ENCODE measurements at places on chromosomes 4 and X.

- peak; percentile 27 for DNase-seq
Measured at GRCh38 chr4:153521999-153522801, 56.0 kb downstream of the TMEM131L start.

DNA sequence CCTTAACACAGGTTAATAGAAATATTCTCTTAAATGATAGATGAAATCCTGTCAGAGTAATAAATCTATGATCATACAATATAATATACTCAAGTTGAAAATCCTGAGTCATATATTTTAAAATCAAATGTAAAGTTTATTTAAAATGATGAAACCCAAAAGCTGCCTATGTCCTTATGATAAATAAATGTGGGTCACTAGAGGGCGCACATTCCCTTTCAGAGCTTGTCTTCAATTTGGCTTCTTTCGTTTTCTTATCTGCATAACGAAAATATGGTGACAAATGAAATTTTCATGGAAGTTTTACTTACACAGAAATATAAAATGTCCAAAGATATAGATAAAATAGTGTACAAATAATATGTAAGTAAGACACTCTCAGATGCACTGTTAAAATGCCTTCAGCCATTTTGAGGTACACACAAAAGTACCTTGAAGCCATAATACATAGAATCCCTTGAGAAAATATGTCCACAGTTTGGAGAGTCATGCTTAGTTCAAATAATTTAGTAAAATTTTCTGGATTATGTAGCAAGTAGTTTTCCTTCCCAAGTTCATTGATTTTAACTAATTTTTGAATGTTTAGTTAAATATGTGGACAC is 680.4 kb downstream of the DMD start:
- no peak for DNase-seq

GRCh38 chr4:141388481-141388880 is 167.8 kb downstream of the ZNF330 start:
- DNase-seq: no peak

GRCh38 chr4:76141241-76141640 is 7.0 kb downstream of the NUP54 start:
- DNase-seq: no peak

- DNase-seq: no peak
Measured at GRCh38 chrX:123339221-123339905, 155.3 kb downstream of the GRIA3 start.

DNA sequence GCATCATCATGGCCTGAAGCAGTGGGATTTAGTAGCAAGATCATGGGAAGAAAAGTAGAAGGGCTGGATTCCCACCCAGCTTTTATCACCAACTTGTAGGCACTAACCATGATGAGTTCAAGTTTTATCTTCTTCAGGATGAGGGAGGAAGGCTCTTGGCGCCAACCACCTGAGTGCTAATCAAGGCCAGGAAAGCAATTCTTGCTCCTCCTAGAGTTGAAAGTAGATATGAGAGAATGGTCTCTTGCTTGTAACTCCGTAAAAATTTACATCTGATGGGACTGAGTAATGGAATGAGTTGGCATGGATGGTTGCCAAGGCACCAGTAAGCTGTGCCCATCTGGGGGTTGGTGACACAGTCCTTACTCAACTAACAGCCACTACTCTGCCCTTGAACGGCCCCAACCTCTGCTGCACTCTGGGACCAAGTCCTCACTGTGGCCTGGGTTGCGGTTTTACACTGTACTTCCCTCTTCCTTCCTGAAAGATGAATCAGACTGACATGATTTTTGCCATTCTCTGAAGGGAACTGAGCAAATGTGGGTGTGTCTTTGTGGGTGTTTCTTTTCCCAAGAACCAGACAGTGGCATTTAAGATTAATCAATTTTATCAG is 39.4 kb upstream of the NDP start:
- peak; percentile 3 for DNase-seq

DNA sequence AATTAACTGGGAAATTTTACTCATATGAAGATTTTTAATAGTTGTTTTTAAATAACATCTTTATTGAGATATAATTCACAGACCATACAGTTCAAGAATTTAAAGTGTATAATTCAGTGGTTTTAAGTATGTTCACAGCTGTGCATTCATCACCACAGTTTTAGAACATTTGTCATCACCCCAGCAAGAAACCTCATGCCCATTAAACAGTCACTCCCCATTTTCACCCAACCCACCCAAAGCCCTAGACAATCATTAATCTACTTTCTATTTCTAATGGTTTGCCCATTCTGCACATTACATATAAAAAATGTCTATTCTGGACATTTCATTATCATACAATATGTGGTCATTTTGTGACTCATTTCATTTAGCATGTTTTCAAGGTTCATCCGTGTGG is 2.8 kb downstream of the UPRT start:
- DNase-seq: no peak

GRCh38 chr4:74623041-74623440 is 171.3 kb downstream of the BTC start:
- DNase-seq: no peak

GRCh38 chrX:122303761-122304160 is 880.3 kb upstream of the GRIA3 start:
- no peak for DNase-seq

DNA sequence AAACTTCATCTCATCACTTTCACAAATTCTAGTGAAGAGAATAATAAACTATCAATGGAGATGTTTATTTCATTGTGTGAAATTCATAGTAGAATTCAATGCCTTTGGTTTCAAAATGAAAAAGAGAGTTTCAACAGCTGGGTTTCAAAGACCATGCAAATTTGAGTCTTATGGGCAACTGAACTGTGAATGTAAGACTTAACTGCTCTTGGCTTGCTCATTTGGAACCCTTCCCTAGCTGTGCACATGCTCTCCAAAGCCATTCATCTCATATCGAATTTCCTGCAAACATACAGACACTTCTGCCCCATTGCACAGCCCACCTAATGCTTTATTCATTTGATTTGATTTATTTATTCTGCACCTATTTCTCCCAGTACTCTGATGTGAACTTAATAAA is 154.5 kb downstream of the GRXCR1 start:
- DNase-seq: no peak

DNA sequence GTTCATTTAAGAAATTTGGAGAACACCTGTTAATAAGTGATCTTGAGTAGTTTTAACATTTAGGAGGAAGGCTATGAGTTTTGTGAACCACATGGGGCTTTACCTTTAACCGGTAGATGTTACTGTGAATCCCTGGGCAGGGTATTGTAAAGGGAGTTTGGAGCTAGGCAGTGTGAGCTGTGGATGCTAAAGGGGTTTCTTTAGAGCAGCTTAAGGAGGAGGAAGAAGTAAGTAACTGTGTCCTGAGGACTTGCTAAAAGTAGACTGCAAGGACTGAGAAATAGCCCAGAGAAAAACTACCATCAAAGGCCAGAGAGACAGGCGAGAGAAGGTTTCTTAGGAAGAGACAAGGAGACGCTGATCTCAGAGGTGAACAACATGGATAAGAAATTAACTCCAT is 5.6 kb downstream of the RHOH start:
- DNase-seq: no peak

- no peak for DNase-seq
Measured at GRCh38 chr4:19241895-19242294, 1009.8 kb upstream of the SLIT2 start.

DNA sequence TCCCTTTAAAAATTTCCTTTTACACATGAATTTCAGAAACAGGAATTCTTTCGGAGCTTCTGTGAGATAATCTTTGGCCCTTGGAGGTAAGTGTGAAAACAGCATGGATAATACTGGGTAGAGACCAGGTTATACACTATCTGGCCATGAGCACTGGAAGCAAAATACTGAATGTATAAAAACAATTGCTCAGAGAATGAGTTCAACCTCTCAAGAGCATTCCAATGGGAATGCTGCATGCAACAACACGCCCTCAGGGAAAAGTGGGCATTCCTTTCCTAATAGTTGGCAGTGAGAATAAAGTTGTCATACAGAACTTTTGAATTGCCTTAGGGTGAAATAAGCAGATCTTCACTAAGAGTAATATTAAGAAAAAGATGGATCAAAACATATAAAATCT is 574.8 kb upstream of the DIPK2B start:
- DNase-seq: no peak

- no peak for DNase-seq
Measured at GRCh38 chr4:93578942-93579341, 249.6 kb upstream of the ATOH1 start.

DNA sequence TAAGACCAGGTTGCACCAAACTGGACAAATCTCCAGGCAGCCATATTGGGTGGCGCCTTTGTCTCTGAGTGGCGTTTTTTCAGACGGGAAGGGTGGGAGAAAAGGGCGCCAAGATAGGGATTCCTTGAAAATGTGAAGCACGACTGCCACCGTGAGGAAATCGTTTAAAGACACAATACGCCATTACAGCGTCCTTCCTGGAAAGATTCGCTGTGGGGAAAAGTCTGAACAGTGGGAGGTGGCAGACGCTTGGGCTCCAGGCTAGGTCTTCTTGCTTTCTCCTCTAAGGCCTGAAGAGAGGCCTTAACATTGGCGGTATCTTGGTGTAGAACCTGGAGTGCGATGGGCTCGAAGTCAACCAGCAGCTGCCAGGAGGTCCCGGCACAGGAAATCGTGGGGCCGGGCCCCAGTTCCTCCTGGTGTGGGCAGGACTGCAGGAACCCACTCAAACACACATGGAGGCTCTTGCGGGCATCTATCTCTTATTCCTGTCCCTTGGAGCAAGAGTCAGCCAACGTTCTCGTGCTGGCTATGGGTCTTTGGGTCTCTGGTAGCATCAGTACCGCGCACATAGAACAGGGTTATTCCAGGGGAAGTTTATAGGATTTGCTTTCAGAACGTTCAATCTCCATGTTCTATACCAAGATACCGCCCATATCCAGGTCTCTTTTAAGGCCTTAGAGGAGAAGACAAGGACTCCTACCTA is 208.8 kb downstream of the OR13H1 start:
- DNase-seq: no peak

DNA sequence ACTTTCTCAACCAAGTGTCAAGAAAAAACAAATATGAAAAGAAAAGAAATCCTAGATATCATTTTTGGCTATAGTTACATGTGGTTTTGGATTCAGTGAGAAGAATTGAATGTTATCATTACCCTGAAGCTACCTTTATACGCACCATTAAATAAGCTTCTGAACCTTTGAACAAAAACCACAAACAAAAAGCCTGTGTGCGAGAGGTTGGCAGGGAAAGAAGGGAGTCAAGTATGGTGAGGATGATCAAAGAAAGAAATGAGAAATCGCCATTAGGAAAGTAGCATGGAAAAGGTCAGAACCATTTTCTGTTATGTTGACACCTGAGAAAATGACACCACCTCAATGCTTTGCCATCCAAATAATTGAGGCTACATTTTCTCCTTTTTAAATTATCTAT is 1.2 kb upstream of the SLC7A11 start:
- DNase-seq: no peak

- no peak for DNase-seq
Measured at GRCh38 chr4:67691328-67691727, 9.6 kb downstream of the UBA6 start.

GRCh38 chr4:122668241-122668640 is 47.4 kb upstream of the IL21 start:
- DNase-seq: no peak

- DNase-seq: no peak
Measured at GRCh38 chr4:177957596-177958360, 515.5 kb upstream of the AGA start.

DNA sequence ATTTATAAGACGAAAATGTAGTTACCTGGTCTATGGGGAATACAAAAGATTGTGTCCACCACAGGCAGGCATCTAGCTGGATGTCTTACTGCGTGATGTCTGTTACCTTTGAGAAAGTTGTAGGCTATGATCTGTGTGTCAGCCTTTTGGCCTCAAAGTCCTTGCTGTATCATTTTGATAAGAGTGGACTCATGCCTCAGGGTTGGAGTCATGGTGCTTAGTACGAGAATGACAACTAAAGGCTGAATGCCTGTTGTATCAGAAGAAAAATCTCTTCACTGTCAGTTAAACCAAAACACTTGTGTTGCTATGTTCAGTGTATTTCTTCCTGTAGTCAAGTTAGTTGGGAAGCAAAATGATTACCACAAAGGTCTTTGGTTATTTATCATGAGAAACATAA is 226.2 kb downstream of the ARHGAP10 start:
- DNase-seq: no peak

DNA sequence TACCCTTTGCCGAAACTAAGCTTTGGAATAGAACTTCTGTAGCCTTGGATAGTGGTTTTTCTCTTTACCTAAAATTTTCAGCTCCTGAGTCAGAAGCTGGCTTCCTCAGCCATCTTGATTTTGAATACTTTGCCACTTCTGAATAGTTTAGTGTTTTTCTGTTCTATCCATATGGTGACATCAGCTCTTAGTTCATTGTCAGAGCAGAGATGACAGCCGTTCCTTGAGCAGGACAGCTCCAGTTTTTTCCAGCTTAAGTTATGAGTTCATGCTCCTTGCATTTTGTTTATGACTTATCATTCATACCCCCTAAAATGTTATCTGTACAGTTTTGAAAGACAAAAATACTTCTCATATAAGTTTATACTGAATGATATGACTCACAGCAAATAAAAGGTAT is 47.8 kb downstream of the DTHD1 start:
- DNase-seq: no peak

DNA sequence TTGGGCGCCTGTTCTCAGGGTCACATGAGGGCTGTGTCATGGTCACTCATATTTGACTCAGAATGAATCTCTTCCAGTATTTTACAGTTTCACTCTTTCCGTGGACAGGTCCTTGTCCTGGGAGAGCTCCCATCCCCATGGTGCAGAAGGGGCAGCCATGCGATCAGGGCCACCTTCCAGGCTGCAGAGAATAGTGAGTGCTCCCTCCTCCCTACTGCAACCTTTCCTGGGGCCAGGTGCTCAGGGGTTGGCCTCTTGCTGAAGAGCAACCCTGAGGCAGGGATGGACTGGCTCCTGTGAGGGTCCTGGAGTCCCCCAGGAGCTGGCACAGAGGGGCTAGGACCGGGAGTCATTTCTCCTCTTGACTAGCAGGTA is 108.4 kb downstream of the ABLIM2 start:
- no peak for DNase-seq

- DNase-seq: no peak
Measured at GRCh38 chr4:6529021-6529420, 46.0 kb upstream of the MAN2B2 start.

GRCh38 chr4:36601864-36602495 is 320.6 kb downstream of the DTHD1 start:
- DNase-seq: no peak

DNA sequence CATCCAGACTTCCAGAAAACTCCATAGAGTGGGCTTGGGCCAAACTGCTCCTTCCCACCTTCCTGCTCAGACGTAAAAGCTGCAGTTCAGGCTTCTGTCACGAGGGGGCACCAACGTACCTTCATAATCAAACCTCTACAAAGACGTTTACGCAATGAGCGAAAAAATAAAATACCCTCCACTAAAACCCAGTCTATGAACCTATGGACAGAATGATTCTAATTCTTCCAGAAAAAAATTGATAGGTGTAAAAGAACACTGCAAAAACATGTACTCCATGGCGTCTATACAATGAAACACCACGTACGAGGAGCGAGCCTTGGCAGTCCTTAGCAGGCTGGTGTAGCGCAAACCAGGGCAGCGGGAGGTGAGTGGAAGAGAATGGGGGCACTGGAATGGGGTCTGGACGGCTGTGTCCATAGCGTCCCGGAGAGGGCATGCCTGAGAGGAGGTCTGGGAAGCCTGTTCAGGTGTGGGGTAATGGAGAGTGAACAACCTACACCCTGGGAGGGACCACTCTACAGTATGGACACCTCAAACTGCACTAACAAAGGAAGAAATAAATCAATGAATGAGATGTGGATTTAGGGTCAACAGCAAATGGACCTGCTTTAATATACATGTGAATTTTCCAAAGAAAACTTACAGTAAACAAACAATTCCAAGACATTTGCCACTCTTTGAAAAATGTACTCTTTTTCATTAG is 14.4 kb upstream of the RAB40A start:
- DNase-seq: peak; percentile 20

- DNase-seq: no peak
Measured at GRCh38 chrX:109281483-109282275, 200.2 kb downstream of the GUCY2F start.
